Mesendoderm (in vitro differentiated cells): ENCODE measurements at places on chromosomes 1 and 21.

- no peak for DNase-seq
Measured at GRCh38 chr1:182174513-182174855, 113.0 kb upstream of the ZNF648 start.

DNA sequence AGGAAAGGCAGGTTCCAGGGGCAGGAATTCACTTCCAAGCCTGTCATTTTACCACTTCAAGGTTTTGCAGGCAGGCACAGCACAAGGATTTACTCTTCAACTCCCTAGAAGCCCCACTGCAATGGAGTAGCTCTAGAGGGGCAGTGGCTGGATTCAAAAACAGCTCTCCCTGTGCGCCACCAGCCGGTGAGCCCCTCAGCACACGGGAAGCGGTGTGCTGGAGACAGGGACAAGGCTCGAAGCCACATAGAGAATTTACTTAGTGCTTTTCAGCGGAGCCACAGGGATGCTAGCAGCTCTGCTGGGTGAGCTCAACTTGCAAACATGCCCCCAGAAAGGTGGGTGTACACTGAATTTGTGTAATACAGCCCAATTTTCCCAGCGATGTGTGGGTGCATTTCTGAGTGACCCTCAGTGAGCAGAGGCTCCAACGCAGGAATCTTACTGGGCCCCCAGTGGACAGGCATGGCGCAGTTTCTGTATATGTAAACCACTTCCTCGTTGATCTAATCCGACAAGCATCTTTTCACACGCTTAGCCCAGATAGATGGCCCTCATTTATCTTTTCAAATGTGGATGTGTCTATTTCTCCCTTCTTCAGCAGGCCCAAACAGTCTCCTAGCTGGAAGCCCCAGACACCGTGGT is 10.9 kb downstream of the VWA5B1 start:
- DNase-seq = no peak

DNA sequence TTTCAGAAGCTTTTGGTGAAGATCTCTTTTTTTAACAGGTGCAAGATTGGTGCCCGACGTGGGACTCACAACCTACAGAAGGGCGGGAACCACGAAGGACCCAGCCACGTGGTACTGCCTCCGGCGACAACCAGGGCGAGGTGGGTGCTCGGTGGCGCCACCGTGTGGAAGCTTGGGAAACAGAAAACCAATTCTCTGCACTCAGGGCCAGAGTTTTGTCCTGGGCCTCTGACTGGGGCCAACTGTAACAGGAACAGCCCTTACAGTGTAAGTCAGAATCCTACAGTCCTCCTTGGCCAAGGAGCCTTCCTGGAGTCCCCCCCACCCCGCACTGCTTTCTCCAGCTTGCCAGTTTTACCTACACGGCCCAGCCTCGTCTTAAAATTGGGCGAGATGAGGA is 11.6 kb upstream of the S100A7A start:
- DNase-seq = peak; percentile 54

DNA sequence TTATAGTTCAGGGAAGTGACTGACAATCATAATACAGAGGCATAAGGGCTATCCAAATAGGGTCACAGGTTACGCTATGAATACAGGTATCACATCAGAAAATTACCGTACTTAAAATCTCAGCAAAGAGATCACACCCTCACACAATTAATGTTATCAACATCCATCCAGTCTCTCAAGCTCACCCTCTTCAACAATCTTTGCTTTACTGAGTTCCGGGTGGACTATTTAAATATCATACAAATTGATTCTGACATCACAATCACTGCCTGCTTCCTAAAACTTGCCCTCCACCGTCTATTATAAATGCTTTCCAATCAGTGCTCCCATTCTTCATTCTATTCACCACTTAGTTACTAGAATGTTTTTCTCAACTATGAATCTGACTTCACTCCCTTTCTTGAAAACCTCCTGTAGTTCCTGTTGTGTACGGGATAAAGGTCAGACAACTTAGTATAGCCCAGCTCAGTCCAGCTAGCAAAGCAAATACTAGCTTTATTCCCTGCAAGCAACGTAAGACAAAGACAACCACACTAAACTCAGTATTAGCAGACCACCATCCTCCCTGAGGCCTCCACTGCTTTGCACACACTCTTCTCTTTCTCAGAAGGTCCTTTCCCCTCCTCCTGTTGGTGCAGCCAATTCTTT is 398.7 kb downstream of the SMYD3 start:
- DNase-seq = no peak

- DNase-seq = peak; percentile 46
Measured at GRCh38 chr21:25871566-25871965, 136.8 kb downstream of the GABPA start.

- DNase-seq = no peak
Measured at GRCh38 chr1:152946248-152946647, 758 bp upstream of the SPRR5 start.

GRCh38 chr1:76868154-76868882 is 1.0 kb downstream of the ST6GALNAC5 start:
- peak; percentile 80 for DNase-seq
